ENCODE measurements at places on chromosomes 5 and 9.

DNA sequence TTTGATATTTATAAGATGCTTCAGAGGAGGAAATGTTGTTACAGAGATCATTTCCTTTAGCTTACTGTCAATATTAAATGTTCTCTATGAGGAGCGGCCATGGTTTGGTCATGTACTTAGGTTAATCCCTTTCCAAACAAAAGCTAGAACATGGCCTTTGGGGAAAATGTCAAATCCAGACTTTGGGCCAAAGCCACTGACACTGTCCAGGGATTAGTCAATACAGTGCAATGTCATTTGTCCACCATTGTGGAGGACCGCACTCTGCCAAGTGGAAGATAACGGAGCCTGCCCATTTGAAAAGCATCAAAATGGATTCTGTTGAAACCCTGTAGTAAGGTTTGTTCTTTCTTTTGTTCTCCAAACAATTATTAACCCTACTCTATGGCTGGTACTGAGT is 50.1 kb downstream of the FRMPD1 start:
- no peak for DNase-seq

GRCh38 chr5:8135742-8136141 is 266.8 kb downstream of the MTRR start:
- DNase-seq, result no peak

GRCh38 chr5:76791461-76791860 is 27.4 kb upstream of the F2RL1 start:
- DNase-seq, result no peak

DNA sequence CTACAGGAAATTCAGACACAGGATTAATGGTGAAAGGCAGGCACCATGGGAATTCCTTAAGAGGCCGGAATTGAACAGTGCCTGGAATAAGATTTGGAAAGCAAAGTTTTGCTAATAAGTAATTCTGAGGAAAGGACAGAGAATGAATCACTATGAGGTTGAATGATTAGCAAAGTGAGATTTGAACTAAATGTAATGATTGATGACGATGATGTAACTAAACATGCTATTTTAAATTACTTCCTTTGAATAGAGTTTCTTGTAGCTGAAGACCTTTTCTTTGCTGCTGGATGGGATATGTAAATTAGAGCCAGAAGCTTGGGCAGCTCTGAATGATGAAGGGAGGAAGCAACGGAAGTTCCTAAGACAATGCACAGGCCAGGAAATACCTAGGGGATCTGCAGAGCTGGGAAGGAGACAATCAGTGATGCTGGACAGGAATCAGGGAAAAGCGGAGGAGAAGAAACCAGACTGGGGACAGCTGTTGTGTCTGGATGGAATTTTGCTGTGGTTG is 482.0 kb downstream of the PSAT1 start:
- DNase-seq, result no peak

DNA sequence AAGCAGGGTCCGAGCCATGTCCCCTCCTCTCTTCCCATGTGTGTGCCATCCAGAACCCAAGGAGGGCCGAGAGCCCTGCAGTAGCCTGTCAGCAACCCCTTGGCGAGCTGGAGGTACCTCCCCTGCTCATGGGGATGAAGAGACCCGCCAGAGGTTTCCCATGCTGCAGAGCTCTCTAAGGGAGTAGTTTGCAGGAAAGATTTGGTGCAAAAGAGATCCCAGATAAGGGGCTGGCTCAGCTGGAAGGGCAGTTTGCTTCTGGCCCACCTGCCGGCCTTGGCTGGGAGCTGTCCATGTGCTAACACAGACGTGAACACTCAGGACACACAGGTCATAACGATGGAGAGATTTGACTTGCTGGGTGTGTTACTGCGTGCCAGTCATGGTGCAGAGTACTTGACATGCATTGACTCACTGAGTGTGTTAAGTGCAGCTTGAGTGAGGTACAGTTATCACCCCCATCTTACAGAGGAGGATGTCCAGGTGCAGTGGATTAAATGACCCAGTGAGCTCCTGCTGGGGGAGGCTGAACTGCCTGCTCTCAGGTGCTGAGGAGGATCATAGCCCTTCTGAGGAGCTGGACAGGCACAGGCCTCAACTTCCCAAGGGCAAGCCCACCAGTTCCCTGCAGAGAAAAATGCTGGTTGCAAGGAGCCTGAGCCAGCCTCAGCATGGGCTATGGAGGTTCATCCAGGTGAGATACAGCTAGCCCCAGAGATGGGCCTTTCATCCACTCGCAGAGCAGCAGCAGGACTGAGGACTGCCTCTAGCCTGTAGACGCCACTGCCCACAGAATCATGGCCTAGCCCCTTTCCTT is 6.3 kb upstream of the SLC25A48 start:
- no peak for DNase-seq

GRCh38 chr5:113776832-113777525 is 263.5 kb downstream of the YTHDC2 start:
- DNase-seq, result no peak

GRCh38 chr9:83431101-83432060 is 106.8 kb downstream of the FRMD3 start:
- DNase-seq, result no peak

- DNase-seq, result no peak
These were observed 256.9 kb downstream of the DMAC1 start for GRCh38 chr9:7542693-7543092.

DNA sequence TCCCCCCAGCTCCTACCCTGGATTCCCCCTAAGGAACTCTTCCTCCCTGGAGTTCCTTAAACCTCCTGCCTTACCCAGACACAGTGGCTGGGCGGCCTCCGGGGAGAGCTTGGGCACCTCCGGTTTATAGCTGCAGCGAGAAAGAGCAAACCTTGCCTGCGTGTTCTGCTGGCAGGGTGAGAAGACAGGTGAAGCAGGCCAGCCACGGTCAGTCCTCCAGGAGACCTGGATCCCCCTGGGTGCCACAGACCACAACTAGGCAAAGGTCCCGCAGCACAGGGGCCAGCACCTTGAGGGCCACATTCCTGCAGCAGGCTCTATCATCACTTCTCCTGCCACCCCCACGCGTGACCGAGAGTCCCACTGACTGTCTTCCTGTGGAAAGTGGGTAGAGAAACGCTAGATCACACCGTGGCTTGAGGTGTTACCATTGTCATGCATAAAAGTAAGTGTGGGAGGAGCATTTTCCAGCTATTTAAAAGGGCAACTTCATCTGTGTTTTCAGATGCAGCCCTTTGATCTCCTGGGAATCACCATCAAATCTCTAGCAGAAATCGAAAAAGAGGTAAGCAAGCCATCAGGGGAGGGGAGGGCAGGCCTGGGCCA is 130.2 kb upstream of the LMX1B start:
- no peak for DNase-seq

GRCh38 chr5:29051509-29051908 is 2013.1 kb upstream of the CDH9 start:
- DNase-seq, result no peak

DNA sequence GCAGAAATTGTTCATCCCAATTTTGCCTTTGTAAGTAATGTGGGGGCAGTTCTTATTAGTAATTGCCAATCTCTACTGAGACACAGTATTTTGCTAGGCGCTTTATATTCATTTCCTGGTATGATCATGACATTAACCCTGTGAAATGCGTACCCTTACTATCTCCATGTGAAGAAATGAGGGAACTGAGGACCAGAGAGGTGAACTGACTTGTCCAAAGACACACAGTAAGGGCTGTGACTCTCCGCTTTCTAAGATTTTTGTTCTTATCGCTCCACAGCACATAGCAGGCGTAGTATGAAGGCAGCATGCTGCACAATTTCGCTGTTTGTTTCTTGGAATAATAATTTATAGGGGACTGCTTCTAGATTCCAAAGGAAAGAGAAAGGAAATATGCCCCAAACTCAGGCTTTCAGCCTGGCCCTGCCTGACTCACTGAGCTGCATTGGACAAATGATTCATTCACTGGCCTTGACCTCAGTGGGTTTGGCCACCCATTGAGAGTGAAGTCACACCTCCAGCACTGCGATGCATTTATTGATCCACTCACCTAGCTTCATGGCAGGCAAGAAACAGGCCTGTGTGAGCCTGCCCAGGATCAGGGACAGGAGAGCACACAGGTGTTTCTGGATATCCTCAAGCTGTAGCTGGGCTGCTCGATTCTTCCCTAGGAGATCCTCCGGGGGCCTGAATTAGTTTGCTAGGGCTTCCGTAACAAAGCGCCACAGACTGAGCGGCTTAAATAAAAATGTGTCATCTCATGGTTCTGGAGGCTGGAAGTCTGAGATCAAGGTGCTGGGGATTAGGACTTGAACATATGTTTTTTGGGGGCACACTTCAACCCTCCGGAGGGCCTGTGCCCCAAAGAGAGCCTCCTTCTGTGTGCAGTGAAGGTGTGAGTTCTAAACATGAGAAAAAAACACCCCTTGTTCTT is 7.2 kb upstream of the DUSP1 start:
- DNase-seq, result peak; percentile 62

GRCh38 chr5:65563777-65564176 is 681 bp downstream of the PPWD1 start:
- no peak for DNase-seq

DNA sequence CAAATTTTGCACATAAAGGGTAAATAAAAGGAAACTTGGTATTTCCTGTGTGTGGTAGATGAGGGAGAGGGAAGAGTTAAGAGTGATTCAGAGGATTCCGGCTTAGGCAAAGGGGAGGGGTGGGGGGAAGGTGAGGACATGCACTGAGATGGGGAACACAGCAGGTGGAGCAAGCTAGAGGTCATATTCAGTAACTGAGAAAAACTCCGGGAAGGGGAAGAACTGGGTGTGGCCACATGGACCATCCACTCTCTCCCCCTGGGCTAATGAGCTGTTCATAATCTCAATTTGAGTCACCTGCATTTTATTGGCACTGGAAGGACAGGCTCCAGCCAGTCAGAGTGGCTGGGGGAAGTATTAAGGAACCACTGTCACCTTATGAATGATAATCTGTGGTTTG is 45.1 kb upstream of the UGCG start:
- DNase-seq, result no peak

- DNase-seq, result peak; percentile 59
These were observed 749 bp downstream of the SOWAHA start for GRCh38 chr5:132813599-132814502.

DNA sequence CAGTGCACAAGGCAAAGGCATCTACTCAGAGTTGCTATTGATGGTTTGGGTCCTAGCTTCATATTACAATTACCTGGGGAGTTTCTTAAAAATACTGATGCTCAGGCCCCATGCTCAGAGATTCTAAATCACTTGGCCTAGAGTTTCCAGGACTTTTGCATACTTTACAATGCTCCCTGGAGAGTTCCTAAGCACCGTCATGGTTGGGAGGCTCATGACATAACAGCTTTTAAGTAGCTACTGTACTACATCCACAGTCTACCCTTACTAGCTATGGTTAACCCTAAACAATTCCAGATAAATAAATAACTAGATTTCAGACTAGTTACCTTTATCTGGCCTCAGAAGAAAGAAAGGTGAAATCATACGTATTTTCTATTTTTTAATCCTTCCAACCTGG is 414.4 kb downstream of the PDE4D start:
- DNase-seq, result no peak

- DNase-seq, result no peak
These were observed 12.8 kb upstream of the VAV2 start for GRCh38 chr9:134004881-134005280.

DNA sequence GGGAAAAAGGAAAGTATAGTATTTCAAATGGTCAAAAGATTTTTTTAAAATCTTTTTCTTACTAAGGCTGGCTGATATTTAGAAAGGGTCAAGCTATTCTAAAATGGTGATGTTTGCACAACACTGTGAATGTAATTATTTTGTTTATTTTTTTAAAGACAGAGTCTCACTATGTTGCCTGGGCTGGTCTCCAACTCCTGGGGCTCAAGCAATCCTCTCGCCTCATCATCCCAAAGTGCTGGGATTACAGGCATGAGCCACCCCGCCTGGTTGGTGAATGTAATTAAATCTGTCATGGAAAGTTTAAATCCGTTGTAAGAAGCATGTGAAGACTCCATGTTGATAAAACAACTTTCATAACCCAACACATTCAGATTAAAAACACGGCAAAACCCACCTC is 2.6 kb downstream of the UBTD2 start:
- DNase-seq, result no peak

DNA sequence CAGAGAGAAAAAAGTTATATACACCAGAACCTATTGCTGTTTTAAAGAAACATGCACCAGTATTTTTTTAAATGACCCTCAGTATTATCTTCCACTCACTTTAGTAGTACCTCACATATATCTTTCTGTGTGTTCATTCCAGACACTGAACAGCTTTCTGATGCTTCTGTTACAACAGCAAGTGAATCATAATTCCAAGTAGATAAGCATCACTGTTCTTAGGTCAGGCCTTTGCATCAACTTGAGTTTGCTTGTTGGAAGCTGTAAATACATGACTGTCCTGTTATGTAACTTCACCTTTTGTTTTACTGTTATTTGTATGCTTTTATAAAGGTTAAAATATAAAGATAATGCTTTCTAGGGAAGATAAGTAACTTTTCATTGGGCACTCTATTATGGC is 184.4 kb downstream of the ISL1 start:
- no peak for DNase-seq

DNA sequence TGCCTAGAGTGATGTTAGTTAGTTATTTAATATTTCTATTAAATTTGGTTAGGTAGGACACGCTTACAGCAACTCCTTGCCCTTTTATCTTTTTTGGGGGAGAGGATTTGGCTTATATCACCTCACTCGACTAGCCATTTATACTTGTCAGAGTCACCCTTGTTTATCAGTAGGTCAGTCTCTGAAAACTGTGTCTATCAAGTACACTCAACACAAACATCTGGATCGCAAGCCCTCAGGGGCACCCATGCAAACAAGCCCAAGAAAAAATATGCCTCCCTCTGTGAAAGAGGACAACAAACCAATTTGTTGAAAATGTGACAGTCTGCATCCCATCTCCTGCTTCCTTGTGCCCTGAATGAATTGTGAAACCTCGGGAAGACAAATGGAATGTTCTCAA is 139.9 kb downstream of the PLCXD3 start:
- DNase-seq, result no peak

- DNase-seq, result no peak
These were observed 131.2 kb upstream of the HMHB1 start for GRCh38 chr5:143680672-143681259.

GRCh38 chr5:123180178-123180577 is 91.1 kb downstream of the PRDM6 start:
- no peak for DNase-seq

DNA sequence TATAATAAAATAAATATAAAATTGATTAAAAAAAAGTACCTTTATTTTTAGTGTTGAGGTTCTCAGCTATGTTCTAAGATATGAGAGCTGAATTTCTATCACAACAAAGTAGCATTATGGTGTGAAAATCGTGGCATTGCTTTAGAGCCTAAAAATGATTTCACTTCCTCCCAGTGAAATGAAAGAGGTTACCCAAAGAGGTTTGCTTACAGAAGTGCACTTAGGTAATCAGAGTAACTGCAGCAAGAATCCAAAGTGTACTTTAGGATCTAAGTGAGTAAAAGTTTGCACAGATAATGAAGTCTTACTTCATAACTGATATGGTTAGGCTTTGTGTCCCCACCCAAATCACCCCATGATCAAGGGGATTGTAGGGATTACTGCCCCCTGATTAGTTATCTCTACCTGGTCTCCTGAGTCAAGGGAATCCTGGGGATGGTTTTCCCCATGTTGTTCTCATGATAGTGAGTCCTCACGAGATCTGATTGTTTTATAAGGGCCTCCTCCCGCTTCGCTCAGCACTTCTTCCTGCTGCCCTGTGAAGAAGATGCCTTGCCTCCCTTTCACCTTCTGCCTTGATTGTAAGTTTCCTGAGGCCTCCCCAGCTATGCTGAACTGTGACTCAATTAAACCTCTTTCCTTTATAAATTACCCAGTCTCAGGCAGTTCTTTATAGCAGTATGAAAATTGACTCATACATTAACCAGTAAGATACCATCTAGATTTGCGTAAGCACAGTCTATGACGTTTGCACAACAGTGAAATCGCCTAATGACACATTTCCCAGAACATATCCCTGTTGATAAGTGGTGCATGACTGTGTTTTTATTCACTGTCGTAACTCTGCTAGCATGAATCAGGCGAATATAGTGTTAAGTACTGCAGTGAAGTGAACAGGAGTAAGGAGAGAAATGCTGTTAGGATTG is 40.3 kb upstream of the LRRC70 start:
- no peak for DNase-seq

All from HuH-7 (cell line).